AG04450 (cell line): ENCODE measurements at places on chromosomes 4 and X.

- DNase-seq: peak; percentile 99
These were observed 1.6 kb upstream of the ASB5 start for GRCh38 chr4:176270669-176271068.

DNA sequence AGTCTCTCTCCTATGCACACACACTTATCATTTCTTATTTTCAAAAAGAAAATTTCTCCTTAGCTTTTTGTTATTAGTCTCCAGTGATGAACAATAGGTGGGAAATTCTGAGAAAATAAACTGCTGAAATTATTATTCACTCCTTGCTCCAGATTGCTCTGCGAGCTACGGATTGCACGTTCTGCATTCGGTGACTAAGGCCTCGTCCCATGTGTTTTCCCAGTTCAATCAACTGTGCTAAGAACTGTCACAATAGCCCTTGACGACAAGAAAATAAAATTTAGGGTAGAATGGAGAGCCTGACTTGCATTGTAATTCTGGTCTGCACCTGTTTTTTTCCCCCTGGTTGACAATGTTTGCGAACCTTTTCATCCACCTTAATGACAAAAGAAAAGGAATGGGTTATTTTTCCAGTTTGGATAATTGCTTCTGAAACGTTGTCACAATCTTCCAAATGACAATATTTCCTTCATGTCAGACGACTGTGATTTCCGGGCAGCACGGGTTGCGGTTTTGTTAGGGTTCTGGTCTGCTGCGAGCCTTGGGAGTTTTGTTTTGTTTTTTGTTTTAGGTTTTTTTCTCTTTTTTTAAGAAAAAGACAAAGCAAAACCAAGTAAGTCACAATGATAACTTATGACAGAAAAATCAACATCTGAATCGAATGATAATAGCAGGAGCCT is 124.5 kb upstream of the NOCT start:
- DNase-seq: no peak

DNA sequence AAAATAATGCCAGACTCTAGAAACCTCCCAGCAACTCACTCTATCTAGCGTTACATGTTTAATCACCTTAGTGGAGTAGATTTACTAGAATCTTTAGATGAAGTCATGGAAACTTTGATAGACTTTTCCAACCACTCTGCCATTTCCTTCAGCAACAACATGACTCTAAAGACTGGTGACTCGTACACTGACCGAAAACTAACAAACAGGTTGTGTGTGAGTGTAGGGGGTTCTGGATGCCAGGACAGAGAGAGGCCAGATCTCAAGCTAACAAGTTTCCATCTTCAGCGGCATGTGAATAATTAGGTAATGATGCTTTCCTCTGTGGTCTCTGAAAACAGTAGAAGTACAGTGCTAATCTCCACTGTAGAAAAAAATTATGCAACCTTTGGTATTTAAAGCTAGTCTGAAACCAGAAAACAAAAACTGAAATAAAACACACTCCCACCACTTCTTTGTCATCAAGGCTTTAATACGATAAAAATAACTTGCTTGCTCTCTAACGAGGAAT is 286.4 kb downstream of the PRDM5 start:
- DNase-seq: no peak

- no peak for DNase-seq
These were observed 91.3 kb upstream of the WDR44 start for GRCh38 chrX:118254611-118255010.

DNA sequence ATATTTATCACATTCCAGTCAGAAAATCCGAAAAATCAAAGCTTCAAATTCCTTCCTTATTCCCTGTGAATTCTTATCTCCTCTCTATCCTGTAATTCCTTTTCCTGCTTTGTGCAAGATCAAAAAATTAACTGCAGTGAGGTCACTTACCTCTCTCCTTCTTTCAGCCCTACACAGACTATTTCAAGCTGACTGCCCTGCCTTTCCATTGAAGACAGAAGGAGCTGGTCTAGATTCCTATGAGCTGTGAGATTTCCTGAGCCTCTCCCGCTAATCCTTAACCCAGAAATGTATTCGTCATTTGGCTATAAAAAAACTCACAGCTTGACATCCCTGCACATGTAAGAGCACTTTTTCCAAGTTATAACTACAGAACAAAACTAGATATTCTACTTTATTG is 26.6 kb downstream of the TRIML2 start:
- DNase-seq: no peak

DNA sequence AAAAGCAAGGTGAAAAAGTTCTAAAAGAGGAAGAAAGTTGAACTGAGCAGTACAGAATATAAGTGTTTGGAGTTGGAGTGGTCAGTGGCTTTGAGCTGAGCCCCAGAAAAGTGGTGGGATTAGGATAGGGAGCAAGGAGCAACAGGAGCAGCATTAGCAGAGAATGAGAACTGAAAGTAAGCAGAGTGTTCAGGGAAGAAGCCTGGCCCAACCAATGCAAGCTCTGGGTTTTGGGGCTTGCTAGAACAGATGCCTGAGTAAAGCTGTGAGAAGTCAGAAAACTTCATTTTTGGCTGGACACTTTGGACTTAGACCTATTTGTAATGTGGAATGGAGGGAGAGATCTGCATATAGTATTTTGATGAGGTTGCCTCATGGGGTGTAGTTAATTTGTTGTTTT is 17.8 kb downstream of the JADE1 start:
- no peak for DNase-seq
